ENCODE measurements at places on chromosomes 6 and 20.

DNA sequence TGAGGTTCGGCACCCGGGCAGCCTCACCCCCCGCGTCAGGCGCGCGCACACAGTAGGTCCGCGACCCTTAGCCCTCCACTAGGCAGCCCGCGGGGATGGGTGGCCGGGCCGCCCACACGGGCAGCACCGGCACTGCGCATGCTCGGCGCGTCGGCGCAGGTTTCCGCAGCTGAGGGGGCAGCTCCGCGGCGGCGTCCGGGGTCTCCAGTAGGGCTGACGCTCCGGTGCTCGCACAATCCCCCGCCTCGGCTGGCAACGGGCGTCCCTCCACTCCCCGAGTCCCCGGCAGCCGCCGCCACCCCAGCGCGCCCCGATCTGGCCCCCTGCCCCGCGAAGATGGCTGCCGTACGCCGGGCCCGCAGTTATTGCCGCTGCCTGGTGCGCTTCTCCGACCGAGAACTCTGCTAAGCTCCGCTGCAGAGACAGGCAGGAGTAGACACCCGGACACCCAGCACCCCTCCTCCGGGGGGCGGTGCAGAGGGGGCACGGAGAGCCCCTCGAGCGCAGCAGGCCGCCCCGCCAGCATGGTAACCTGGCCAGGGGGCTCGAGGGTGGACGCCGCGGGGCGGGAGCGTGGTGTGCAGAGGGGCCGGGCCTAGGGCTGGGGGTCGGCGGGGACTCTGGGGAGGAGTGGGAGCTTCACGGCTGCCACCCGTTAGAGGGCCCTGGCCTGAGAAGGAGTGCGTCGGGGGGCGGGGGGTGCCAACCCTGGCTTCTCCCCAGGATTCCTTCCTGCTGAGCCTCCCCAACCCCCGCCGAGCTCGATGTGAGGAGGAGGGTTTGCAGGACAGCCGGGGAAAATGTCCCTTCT is at the start of gene FBXO9:
Gene FBXO9 (plus strand): TSS at position 139 of the 811 bp plus-strand sequence. CDS start 386 bp downstream, at position 525.
- DNase-seq: peak; percentile 44

DNA sequence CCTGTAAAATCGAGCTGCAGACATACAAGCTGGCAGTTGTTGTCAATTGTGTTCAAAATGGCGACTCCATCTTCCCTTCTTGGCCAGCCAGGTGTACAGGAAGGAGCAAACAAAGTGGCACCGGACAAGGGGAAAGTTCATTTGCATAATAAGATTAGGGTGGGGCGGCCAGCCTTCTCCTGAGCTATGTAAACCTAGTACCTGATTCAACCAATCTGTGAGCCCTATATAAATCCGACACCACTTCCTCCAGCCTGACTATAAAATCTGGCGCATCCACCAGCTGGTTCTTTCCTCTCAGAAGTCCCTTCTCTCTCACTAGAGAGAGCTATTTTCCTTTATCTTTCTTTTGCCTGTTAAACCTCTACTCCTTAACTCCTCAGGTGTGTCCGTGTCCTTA is 8.1 kb upstream of the HBS1L start:
- DNase-seq: no peak

GRCh38 chr20:42338294-42339201 is 720.4 kb upstream of the CHD6 start:
- no peak for DNase-seq

DNA sequence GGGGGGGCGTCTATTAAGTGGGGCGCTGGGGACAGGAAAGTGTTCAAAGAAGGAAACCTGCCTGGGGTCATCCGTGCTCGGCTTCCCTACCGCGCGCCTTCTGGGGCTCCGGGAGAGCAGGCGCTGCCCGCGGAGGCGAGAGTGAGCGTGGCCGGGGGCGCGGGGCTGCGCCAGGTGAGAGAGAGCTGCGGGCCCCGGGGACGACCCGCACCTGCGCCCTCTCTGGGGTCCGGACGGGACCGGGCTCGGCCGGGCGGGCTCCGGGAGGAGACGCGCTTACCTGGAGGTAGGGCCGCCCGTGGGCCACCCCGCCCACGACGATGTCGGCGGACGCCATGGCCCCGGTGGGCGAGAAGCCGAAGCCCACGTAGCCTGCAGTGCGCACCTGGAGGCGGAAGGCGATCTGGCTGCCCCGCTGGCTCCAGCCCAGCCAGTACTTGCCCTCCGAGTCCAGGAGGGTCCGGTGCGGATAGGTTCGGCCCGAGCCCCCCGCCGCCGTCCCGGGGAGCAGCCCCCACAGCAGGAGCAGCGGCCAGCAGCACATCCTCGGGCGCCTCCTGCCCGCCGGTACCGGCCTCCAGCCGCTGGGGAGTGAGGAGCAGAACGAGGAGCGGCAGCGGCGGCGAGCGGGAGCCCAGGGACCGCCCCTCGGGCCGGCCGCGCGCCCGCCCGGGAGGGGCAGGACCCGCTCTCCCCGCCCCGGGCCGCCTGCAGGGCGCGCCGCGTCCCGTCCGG is at the start of gene MOXD1:
Gene MOXD1 (minus strand): TSS at position 593 of the 735 bp plus-strand sequence. CDS start 49 bp downstream, at position 544.
- no peak for DNase-seq

DNA sequence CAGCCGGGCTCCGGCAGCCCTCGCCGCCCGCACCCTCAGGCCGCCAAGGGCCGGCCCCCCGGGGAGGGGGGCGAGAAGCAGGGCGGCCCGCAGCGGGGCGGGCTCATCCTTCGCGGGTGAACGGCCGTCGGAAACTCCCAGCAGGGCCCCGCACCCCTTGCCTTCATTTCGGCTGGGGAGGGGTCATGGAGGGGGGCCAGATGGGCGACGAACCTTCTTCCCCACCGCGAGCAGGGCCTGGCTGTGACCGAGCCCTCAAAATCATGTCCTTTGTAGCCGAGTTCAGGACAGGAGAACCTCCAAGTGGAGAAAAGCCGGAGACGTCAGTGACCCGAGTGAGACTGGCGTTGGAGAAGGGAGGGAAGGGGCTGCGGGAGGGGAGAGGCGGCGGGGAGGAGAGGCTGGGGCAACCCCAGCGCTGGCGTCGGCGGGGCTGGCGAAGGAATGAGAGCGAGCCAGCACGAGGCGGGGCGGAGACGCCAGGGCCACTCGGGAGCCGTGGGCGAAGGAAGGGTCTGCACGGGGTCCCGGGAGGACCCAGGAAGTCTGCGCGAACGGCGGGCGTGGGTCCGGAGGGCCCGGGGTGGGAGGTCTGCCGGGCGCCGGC is 571 bp upstream of the FOXC1 start:
- DNase-seq: no peak

DNA sequence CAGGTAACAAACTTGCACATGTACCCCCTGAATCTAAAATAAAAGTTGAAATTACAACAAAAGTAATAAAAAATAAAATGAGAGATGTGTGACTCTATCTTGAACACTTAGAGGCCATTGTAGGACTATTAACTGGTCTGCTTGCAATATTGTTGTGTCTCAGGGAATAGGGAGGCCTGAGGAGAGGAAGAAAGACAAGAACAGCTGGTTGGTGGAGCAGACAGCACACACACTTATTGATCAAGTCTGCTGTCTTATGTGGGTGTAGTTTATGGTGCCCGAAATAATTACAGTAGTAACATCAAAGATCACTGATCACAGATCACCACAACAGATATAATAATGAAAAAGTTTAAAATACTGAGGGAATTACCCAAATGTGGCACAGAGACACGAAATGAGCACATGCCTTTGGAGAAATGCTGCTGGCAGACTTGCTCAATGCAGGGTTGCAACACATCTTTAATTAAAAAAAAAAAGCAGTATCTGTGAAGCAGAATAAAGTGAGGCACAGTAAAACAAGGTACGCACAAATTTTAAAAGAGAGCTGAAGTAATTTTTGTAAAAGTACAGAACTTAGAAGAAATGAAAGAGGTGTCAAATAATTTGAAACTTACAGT is 110.1 kb upstream of the HDAC2 start:
- DNase-seq: no peak

DNA sequence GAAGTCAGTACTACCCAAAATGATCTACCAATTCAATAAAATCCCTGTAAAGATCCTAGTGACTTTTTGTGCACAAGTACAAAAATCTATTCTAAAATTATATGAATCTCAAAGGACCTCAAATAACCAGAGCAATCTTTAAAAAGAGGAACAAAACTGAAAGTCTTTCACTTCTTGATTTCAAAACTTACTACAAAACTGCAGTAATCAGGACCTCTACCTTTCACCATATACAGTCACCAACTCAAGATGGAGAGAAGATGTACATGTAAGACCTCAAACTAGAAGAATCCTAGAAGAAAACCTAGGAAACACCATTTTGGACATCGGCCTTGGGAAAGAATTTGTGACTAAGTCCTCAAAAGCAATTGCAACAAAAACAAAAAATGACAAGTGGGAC is 109.5 kb upstream of the CD93 start:
- no peak for DNase-seq

GRCh38 chr6:48135323-48136084 is 24.5 kb upstream of the PTCHD4 start:
- no peak for DNase-seq

GRCh38 chr6:112235956-112236355 is 18.4 kb downstream of the LAMA4 start:
- DNase-seq: no peak

GRCh38 chr6:69555088-69555638 is 241.6 kb downstream of the LMBRD1 start:
- no peak for DNase-seq

- no peak for DNase-seq
Observed at GRCh38 chr20:58141971-58142842, 86.2 kb downstream of the ANKRD60 start.

DNA sequence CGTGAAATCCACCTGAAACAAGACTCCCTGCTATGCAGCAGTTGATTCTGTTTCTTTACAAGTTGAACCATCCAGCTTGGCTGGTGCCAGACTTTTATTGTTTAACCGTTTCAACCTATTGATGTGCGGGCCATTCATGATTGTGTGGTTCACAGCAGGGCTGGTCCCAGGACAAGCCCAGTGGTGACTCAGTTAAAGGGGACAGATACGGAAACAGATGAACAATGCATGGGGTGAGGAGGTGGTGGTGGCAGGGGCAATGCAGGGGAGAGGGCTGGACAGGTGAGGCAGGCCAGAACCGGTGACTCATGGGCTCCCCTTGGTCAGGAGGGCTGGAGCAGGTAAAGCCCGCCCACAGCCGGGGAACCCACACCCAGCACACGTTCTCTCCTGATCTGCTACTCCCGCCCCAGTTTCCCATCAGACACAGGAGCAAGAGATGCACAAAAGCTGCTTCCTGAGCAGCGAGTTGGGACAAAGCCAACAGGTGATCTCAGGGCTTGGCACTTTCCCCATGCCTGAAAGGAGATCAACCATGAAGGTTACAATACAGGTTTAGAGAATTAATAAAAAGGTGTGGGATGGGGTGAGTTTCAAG is 232.2 kb downstream of the LY86 start:
- DNase-seq: no peak

DNA sequence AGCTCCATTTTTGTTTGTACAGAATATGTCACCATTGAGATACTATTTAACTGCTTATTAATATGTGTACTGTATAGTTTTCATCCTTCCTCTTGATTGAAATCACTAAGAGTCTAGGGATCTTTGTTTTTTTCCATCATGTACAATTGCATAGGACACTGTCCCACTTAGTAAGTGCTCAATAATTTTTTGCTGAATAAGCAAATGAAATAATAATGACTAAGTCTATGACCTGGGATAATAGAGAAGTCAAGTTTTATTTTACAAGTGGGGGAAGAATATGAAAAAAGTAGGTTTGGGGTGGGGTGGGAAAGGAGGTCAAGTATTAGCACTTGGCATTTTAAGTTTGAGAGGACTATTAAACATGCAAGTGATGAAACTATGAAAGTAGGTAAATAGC is 4.5 kb upstream of the EYS start:
- DNase-seq: no peak

- DNase-seq: no peak
Observed at GRCh38 chr6:127204281-127204680, 62.4 kb upstream of the RNF146 start.

DNA sequence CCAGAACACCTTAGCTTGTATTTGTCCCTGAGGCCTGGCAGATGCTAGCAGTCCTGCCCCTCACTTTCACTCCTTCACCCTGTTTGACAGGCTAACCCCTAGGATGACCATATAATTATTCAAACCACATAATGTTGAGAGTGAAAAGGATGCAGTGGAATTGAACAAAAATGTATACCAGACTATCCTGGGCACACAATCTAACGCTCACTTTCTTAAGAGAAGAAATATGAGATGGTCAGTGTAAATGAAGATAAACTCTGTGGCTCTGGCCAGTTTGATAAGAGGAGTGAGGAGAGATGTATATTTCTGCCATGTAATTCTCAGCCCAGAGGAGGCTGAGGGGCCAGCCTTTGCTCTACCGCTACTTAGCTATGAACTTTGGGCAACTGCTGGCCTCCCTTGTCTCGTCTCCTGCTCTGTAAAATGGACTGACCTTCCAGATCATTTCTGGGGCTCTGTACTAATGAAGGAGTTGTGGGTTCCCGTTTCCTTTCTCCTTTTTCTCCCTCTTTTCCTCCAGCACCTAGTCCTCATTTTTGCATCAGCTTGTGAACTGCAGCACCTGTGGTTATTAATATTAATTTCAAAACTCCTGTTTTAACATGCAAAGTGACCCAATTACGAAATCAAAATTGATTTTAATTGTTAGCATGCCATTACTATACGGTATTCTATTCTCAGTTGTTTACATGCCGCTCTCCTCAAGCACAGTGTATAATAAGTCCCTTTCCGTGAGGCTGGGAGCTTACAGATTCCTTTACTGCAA is 92.5 kb upstream of the IYD start:
- no peak for DNase-seq

DNA sequence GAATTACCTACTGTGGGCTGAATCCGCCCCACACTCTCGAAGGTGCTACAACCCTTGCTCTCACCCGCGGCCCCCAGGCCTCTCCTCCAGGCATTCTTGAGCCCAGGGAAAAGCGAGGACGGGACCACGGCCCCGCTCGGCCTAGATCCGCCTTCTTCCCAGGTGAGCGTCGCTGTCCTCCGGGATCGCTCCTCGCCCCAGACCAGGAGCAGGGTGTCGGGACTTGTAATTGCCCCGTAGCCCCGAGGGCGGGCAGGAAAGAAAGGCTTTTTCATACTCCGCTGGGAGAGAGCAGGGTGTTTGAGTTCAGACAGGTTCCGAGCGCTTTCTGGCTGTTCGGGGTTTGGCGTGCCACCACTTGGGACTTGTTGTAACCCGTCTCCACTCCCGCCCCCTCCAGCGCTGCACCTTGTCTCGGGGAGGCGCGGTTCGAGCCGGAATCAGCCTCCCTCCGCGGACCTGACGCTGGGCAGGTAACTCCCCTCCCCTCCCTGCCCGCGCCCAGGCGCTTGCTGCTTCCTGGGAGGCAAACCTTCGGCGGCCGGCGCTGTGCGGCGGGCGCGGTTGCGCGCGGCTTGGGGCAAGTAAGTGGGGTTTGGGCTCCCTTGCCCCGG is at the start of gene FAM83B:
Gene FAM83B (plus strand): TSS at position 529 of the 614 bp plus-strand sequence. CDS start 23,476 bp downstream, outside the sequence.
- DNase-seq: no peak

GRCh38 chr20:16661756-16662155 is 68.1 kb upstream of the SNRPB2 start:
- DNase-seq: no peak
